ENCODE measurements at places on chromosomes 5 and 9. TPM values are rescaled to one million over a fixed set of nuclear protein-coding genes. Genes with fewer than 3 reads are reported as not detected.

The FAM78A gene
- 3.2 TPM for polyA plus RNA-seq

The GLDC gene
- polyA plus RNA-seq = 0.81 TPM

The WNT8A gene
- not detected for polyA plus RNA-seq

The CAMLG gene
- 37.0 TPM for polyA plus RNA-seq

The WDR38 gene
- polyA plus RNA-seq = not detected

The IRX2 gene
- not detected for polyA plus RNA-seq

DNA sequence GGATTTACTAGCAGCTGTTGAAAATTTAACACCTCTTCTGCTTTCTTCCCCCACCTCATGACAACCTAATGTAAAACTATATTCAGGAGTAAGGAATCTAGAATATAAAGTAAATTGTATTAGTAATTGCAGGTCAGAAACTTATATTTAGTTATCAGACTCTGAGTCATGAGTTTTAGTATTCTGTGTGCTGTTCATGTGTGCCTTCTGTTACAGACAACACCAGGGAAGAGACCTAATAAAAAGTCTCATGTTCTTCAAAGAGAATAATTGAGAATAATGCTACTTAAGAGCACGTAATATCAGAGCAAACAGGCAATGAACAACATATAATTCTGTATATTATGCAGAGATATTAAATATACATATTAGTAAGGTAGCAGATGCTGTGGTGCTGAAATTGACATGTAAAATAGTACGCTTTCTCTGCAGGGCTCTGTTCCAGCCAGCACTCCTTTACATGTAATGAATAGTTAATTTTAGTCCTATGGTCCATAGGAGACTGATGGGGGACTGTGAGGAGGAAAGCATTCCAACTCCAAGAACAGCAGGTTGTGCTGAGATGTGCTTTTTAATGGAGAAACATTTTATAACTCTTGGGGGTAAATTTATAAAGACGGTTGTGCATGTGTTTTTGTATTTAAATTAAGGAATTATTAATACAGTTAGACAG, 106.4 kb downstream of the ZSWIM6 start:
- no peak for DNase-seq

DNA sequence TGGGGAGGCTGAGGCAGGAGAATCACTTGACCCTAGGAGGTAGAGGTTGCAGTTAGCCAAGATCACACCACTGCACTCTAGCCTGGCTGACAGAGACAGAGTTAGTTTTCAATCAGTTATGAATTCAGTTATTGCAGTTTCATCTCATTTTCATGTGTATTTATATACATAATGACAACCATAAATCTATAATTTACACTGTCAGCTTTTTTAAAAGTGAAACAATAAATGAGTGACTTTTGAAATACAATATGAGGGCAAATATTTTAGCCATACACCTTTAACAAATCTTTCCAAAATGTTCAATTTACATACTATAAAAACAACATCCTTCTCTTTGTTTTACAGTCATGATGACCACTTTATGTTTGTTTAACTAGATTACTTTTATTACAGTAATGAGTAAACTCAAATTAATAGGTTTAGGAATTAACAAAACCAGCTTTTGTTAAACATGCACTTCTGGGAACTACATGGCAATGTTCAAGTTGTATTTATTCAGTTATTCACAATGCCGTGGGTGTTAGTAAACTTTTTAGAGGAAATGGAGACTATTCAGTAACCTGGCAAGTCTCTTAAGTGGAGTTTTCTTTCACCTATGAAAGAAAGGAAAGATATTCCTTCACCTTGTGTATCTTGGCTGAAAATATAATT, 12.7 kb downstream of the TYRP1 start:
- no peak for DNase-seq

GRCh38 chr5:179791881-179792611, 1.7 kb upstream of the LTC4S start:
- no peak for DNase-seq

DNA sequence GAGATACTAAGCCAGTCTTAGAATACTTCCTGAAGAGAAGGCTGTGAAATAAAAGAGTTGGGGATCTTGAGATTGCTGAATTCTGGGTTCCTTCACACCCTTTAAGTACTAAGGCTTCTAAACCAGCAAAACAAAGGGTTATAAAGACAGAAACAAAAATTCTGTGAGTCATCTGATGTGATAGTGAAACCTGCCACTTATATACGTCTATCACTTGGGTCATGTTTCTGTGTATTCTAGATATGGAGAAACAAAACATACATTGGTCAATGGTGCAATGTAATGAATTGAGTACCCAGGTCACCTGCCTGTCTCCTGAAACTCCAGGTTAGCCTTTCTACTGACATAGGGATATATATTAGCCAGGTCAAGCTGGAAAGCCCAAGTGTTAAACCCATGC, 319.3 kb upstream of the GRAMD2B start:
- DNase-seq = no peak

GRCh38 chr5:166499447-166500240, 1791.8 kb upstream of the WWC1 start:
- no peak for DNase-seq

DNA sequence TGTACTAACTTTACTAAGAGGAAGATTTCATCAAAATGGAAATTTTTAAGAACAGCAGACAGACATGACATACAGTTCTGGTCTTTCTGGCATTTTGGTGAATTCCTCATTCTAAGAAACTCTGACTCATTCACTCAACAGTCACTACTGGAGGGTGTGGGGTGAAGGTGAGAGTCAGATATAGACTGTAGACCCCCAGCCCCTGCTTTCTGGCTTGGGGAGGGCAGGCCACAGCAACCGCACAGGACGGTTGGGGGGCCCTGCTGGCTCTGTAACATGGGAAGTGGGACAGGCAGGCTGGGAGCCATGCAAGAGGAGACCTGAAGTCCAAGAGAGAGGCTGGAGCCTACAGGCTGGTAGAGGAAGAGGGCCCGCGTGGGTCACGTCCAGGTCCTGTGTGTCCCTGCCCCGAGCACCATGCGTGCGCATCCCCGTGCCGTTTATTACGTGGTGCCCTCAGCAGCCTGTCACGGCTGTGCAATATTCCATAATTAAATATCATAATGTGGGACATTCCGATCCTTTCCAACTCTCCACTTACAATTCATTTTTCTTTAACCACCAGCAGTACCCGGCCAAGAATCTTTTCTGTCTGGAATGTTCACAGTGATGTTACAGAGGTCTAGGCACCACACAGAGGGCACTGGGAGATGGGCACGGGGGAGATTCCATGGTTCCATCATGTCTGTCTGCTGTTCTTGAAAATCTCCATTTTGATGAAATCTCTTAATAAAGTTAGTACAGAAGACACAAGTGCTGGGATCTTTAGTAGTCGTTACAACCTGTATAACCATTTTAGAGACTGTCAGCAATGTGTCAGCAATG, 75.5 kb downstream of the SEMA4D start:
- no peak for DNase-seq

GRCh38 chr9:86971742-86972141, 24.4 kb upstream of the GAS1 start:
- no peak for DNase-seq

- DNase-seq = no peak
Observed at GRCh38 chr5:15850939-15851341, 328.7 kb downstream of the MARCHF11 start.

DNA sequence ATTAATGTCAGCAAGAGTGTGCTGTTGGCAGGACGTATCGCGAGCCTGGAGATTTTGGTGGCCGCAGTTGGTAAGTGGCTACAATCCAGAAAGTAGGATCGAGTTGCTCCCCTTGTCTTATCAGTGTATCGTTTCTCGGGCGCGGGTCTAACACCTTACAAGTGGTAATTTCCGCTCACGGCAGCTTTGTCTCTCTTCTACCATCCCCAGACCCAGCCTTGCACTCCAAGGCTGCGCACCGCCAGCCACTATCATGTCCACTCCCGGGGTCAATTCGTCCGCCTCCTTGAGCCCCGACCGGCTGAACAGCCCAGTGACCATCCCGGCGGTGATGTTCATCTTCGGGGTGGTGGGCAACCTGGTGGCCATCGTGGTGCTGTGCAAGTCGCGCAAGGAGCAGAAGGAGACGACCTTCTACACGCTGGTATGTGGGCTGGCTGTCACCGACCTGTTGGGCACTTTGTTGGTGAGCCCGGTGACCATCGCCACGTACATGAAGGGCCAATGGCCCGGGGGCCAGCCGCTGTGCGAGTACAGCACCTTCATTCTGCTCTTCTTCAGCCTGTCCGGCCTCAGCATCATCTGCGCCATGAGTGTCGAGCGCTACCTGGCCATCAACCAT, 1.1 kb downstream of the PTGER4 start:
- DNase-seq = peak; percentile 58

DNA sequence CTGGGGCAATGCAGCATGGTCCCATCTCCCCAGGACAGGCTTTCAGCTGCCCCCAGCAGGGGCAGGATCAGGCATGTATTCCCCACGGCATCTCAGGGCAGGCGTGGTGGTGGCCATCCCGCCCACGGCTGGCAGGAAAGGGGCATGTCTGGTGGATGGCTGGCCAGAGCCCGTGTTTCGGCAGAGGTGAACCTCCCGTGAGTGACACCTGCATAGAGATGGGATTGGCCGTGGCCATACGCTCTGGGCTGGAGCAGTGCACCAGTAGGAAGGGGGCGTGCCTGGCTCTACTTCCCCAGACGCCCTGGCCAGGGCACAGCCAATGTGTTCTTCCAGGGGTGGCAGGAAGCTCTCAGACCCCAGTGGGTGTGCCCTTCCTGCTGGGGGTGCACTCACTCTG, 139.1 kb downstream of the ZNF354C start:
- DNase-seq = no peak

- peak; percentile 70 for DNase-seq
Observed at GRCh38 chr5:151699071-151699901, 12.6 kb upstream of the SPARC start.

DNA sequence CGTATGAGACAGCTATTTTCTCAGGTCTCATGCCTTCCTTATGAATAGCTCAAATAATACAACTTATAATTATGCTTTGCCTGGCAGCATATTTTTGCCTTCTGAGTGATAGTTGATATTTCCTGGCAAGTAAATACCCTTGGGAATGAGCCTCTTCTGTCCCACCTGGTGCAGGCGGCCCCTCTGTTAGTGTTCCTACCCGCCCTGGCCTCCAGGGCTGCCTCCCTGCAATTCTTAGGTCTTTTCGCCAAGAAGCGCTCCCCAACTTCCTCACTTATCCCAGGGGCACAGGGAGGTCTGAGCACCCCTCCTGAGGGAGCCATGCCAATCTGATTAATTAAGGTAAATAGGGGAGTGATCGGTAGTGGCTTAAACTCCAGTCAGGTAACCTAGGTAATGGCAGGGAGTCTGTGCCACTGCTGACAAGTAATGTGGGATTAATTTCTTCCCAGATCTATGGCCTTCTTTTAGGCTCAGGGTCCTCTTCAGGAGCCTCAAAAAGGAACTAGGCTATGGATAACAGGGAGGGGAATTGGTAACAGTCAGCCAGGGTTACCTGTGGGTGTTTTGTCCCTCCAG, 81.5 kb downstream of the GALNT10 start:
- no peak for DNase-seq

DNA sequence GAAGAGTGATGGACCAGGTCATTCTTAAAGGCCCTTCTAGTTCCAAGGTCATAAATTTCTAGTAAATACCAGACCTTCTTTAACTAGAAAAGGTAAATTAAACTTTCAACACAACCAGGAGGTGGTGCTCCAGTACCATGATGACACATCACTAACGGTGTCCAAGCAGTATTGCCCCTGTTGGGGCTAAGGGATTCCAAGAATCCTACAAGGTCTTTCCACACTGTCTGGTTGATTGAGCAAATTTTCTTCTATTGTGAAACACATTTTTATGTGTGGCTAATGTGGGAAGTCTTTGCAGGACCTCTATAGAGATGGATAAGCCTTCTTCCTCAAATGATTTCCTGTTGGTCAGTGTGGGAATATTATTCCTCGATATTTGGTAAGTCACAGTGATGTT, 459.6 kb upstream of the PAPPA start:
- no peak for DNase-seq

GRCh38 chr9:121718084-121718483, 66.7 kb downstream of the DAB2IP start:
- no peak for DNase-seq

DNA sequence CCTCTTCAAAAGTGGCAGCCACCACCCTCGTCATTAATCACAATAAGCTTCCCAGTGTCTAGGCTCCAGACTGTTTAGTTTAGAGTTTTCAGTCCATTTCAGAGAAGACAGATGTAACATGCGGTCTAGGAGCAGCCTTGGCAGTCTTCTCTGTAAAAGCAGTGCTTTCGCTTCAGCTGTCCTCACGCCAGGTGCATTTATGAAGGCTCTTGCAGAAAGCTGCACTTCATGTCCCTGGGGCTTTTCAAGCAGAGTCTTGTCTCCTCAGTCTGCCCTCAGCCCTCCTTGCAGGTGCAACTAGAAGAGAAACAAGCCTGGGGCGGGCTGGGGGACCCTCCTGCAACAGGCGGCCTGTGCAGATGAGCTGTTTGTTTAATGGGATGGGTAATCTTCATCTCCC, 281.9 kb downstream of the DRD1 start:
- DNase-seq = no peak

DNA sequence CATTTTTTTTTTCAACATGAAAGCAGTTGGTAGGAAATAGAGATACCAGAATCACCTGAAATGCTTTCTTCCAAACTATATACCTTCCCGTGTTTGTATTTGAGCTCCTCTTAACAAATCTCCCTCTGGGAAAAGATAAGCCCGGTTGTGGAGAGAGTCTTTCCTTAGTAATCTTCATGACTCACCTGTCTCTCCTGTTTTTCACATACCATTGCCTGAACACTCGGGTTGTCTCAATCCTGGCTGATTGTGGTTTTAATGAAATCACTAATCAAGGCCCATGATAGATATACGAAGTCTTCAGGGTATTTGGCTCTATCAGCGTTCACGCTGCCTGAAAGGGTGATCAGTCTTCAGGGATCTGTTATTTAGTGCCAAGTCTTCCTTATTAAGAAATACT, 136.7 kb downstream of the MAN2A1 start:
- DNase-seq = no peak

DNA sequence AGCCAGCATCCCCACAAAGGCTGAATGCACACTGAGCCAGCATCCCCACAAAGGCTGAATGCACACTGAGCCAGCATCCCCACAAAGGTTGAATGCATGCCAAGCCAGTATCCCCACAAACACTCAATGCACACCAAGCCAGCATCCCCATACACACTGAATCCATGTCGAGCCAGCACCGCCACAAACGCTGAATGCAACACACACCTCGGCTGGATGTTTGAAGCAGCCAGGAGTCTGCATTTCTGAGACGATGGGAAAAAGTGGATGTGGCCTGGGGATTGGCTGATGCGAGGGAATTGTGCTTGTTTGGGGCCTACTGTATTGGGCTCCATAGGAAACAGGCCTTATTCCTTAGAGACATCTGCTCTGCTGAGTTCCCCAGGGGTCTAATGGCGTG, 30.9 kb upstream of the CEP72 start:
- no peak for DNase-seq

- no peak for DNase-seq
Observed at GRCh38 chr5:54792611-54793404, 192.6 kb downstream of the ESM1 start.

- no peak for DNase-seq
Observed at GRCh38 chr5:94670726-94671125, 52.3 kb downstream of the SLF1 start.

GRCh38 chr9:84659313-84659712, 10.2 kb upstream of the NTRK2 start:
- no peak for DNase-seq

Measured in small intestine (tissue), 16 donors.